ENCODE measurements at places on chromosomes 16 and 17.

DNA sequence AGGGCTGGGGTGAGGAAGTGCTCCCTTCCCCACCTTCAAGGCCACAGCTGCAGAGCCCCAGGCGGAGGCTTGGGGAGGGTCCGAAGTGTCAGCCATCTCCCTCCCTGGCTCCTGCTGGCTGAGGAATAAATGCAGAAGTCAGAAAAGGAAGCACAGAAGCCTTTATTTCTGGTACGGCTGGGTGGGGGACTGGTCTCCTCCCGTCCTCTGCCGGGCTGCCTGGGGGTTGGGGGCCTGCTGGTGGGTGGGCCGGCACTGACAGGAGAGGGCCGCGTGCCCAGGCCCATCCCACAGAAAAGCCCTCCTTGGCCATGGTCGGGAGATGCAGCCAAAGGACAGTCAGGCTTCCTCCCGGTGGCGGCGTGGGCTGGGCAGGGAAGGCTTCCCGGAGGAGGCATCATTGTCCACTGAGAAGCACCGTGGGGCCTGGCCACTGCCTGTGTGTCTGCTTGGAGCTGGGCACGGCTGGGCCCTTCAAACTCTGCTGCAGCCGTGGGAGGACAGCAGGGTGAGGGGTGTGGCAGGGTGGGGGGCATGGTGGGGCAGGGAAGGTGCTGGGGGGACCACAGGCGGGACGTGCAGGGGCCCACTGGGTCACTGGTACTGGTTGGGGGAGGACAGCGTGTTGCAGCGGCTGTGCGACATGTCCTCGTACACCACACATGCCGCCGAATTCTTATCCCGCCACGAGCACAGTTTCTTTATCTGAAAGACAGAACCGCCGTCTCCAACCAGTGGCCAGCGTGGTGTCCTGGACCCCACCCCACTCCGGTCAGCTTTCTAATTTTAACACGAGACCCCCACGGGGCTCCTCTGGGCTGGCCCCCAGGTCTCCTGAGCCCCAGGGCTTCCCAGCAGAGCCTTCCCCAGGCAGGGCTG, 2.4 kb downstream of the CD7 start:
- H3K36me3 ChIP-seq = no peaks in the 10 kb centered on the region
- DNase-seq = no peak
- peak overlapping the region; percentile 91 for H3K4me3 ChIP-seq
- H3K4me1 ChIP-seq = peaks cover 13% of the 10 kb centered on the region
- H3K27ac ChIP-seq = peak overlapping the region; percentile 91

DNA sequence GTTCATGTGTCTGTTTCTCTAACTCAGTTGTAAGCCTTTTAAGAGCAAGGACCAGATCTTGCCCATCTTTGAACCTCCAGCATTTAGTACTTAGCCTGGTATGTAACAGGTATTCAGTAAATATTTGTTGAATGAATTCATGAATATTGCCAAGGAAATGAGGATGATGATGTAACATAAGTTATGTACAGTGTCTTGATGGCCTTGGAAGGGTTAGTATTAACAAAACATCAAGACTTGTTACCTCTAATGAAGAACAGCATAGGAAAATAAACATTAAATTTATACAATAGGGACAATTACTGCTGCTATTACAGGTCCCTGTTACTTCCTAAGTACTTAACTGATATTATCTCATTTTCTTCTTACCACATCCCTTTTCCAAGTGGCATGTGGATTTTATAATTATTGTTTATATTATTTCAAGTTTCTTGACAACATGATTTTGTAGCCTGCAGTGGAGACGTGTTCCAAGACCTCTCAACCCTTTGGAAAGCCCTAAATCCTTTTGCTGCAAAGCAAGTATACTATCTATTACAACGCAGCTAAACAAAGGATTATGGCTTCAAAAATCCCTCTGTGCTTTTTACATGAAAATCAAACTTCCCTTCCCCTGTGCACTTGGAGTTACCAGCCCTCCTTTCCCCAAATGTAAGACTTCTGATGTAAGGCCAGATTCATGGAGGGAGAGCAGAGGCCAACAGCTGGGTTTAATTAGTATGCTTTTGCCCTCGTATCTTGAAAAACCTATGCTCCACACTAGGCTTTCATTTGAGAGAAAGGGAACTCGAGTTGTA, 77.4 kb upstream of the SMIM36 start:
- H3K4me1 ChIP-seq = no peaks in the 10 kb centered on the region
- no peak overlapping the region for H3K27ac ChIP-seq
- no peak for DNase-seq
- H3K36me3 ChIP-seq = no peaks in the 10 kb centered on the region
- no peaks in the 10 kb centered on the region for H3K27me3 ChIP-seq

DNA sequence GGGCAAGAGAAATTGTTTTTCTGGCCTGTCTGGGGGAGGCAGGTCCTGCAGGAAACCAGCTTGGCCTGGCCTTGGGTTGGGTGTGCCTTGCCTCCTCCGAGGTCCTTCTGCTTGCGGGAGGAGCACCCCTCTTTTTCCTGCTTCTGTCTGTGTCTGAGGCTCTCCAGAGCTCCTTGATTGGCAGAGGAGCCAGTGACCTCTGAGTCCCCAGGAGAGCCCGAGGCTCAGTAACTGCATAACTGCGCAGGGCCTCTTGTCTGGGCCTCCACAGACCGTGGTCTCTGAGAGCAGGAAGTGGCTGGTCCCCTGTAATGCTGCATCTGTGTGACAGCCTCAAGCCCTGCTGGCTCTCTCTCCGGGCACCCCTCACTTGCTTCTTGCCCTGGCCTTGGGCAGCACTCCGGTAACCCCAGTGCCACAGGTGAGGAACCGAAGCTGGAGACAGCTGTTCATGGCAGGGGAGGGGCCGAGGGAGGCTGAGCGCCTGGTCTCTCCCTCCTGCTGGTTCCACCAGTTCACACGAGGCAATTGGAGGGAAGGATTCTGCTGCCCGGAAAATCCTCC, 1.6 kb downstream of the CAPN15 start:
- H3K36me3 ChIP-seq = no peaks in the 10 kb centered on the region
- H3K27ac ChIP-seq = peak overlapping the region; percentile 79
- peak overlapping the region; percentile 69 for H3K4me3 ChIP-seq
- H3K4me1 ChIP-seq = peaks cover 26% of the 10 kb centered on the region

DNA sequence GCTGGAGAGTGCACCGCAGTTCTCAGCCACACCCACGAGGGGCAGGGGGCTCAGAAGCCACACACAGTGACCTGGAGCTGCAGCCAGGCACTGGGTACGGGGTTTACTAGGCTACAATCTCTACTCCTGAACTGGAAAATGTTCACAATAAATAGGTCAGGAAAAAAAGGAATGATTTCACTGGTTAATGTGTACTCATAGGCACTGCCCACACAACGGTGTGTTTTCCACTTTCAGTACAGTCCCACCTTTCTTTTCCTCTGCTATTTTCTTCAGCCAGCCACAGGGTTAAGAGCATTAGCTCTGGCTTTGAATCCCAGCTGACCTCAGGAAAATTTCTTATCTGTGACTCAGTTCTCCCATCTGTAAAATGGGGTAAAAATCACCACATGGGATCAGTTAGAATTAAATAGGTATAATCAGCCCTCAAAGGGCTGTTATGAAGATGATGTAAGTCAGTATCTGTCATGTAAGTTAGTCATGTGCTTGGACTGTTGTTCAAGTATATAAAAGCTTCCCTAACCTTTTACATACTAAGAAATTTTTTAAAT, 35.7 kb downstream of the ZCCHC14 start:
- H3K27ac ChIP-seq = no peak overlapping the region
- no peaks in the 10 kb centered on the region for H3K4me1 ChIP-seq
- H3K27me3 ChIP-seq = no peaks in the 10 kb centered on the region
- DNase-seq = no peak

GRCh38 chr17:16447676-16448075, 32.3 kb downstream of the TRPV2 start:
- no peaks in the 10 kb centered on the region for H3K27me3 ChIP-seq
- no peak for DNase-seq
- H3K36me3 ChIP-seq = no peaks in the 10 kb centered on the region
- H3K4me1 ChIP-seq = peaks cover 5% of the 10 kb centered on the region

- H3K36me3 ChIP-seq = peaks cover 33% of the 10 kb centered on the region
- no peaks in the 10 kb centered on the region for H3K27me3 ChIP-seq
- DNase-seq = peak; percentile 36
- peak within 1 kb of the TSS; percentile 94 for H3K27ac ChIP-seq
- peak within 1 kb of the TSS; percentile 93 for H3K4me3 ChIP-seq
Observed at GRCh38 chr17:16415031-16415924, at the start of gene TRPV2. TSS of gene TRPV2 (plus strand) at chr17:16415571. CDS start at chr17:16417669, 2,098 bp downstream.

DNA sequence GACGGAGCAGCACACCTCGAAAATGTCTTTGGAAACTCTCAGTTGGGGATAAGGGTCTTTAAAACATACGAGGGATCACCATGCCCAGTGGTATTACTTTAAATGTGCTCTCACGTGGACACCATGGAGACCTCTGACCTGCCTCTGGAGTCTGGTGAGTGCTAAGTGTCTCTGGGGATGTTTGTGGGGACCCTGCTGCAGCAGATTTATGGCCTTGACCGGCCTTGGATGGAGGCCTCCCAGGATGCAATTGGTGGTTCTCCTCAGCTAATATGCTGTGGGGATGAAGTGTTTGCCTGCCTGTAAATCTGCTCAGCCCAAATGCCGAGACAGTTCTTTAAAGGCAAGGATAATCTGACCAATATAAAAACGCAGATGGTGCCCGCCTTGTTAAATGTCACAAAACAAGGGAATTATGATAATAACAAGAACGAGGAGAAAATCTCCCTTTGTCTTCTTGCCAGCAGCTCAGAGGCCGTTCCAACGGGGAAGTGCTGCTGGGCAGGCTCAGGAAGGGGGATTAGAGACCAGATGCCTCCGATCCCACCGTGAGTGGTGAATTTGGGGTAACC, 154.4 kb downstream of the ABCC12 start:
- no peaks in the 10 kb centered on the region for H3K4me1 ChIP-seq
- H3K4me3 ChIP-seq = no peak overlapping the region
- no peak overlapping the region for H3K27ac ChIP-seq
- no peak for DNase-seq
- H3K27me3 ChIP-seq = no peaks in the 10 kb centered on the region

DNA sequence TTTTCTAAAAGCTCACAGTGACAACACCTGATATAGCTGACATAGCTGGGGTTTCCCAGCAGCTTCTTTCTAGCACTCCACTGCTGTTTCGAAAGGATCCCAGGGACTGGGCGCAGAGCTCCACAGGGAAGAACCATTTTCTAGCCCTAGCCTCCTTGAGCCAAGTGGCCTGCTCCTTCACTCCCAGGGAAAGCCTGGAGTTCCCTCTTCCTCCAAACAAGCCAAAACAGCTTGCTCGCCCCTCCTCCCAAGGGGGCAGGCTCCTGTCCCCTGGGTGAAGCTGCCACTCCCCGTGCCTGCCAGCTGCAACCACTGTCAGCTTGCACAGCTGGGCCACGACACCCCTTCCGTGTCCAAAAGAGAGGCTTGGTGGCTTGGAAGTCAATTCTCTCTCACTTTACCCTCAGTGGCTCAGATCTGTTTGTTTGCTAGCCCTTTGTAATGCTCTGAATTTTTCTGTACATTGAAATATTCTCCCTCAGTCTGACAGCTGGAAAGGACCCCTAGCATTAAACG, 59.8 kb downstream of the CYTH1 start:
- H3K4me1 ChIP-seq = peaks cover 95% of the 10 kb centered on the region
- peak overlapping the region; percentile 50 for H3K27ac ChIP-seq
- H3K4me3 ChIP-seq = no peak overlapping the region
- no peaks in the 10 kb centered on the region for H3K27me3 ChIP-seq

GRCh38 chr16:64162613-64163375, 959.1 kb downstream of the CDH11 start:
- H3K27ac ChIP-seq = no peak overlapping the region
- no peaks in the 10 kb centered on the region for H3K27me3 ChIP-seq
- no peaks in the 10 kb centered on the region for H3K4me1 ChIP-seq
- H3K36me3 ChIP-seq = no peaks in the 10 kb centered on the region
- no peak for DNase-seq
- H3K4me3 ChIP-seq = no peak overlapping the region

GRCh38 chr16:68244903-68245853, at the start of gene PLA2G15:
TSS of gene PLA2G15 (plus strand) at chr16:68245373. CDS start at chr16:68245427, 54 bp downstream.
- no peaks in the 10 kb centered on the region for H3K36me3 ChIP-seq
- H3K27me3 ChIP-seq = no peaks in the 10 kb centered on the region
- DNase-seq = peak; percentile 96
- H3K4me3 ChIP-seq = peak within 1 kb of the TSS; percentile 99
- H3K4me1 ChIP-seq = peaks cover 13% of the 10 kb centered on the region

- H3K4me1 ChIP-seq = no peaks in the 10 kb centered on the region
- no peak overlapping the region for H3K4me3 ChIP-seq
- no peaks in the 10 kb centered on the region for H3K27me3 ChIP-seq
- H3K27ac ChIP-seq = no peak overlapping the region
- no peak for DNase-seq
- H3K36me3 ChIP-seq = no peaks in the 10 kb centered on the region
Observed at GRCh38 chr16:26386096-26386495, 680.6 kb upstream of the C16orf82 start.

DNA sequence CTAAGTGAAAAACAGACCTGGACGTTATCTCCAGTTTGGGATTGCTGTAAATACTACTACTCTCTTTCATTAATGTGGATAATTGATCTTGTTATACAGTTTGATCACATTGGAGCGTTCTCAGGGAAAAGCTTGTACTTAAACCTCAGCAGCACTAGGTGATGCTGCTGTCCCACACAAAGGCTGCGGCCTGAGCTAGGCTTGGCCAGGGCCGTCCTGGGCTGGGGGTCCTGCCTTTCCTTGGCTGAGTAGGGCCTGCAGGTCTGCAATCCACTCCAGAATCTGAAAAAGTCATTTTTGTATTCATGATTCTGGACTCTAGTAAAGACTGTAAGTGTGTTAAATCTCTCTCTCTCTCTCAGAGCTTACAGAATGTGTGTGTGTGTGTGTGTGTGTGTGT, 23.7 kb upstream of the PMFBP1 start:
- no peak overlapping the region for H3K4me3 ChIP-seq
- H3K27me3 ChIP-seq = no peaks in the 10 kb centered on the region
- H3K36me3 ChIP-seq = no peaks in the 10 kb centered on the region
- no peaks in the 10 kb centered on the region for H3K4me1 ChIP-seq

- no peaks in the 10 kb centered on the region for H3K36me3 ChIP-seq
- H3K4me1 ChIP-seq = no peaks in the 10 kb centered on the region
- no peak overlapping the region for H3K4me3 ChIP-seq
- no peaks in the 10 kb centered on the region for H3K27me3 ChIP-seq
- H3K27ac ChIP-seq = no peak overlapping the region
- DNase-seq = no peak
Observed at GRCh38 chr16:86862595-86863280, 284.4 kb downstream of the FOXL1 start.

GRCh38 chr16:84531671-84532111, 27.2 kb upstream of the MEAK7 start:
- no peak overlapping the region for H3K4me3 ChIP-seq
- no peaks in the 10 kb centered on the region for H3K27me3 ChIP-seq
- H3K27ac ChIP-seq = no peak overlapping the region
- H3K4me1 ChIP-seq = no peaks in the 10 kb centered on the region
- no peaks in the 10 kb centered on the region for H3K36me3 ChIP-seq

DNA sequence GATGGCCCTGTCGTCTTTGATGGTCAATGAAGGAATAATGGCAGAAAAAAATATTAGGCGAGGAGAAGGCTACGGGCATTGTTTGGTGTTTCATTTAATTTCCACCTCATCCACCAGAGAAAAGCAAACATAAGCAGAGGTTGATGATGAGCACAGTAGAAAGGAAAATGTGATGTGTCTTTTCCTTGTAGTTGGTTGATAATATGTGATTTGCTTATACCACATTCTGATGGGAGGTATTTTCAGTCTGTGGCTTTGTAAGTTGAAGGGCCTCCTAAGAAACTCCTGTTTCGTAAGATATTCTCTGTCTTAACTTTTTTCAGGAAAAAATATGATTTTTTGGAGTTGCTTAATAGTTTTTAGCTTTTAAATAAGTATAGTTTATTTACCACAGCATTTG, 215.7 kb downstream of the PRKCA start:
- H3K27me3 ChIP-seq = no peaks in the 10 kb centered on the region
- H3K4me1 ChIP-seq = no peaks in the 10 kb centered on the region
- DNase-seq = no peak
- no peaks in the 10 kb centered on the region for H3K36me3 ChIP-seq

GRCh38 chr17:18247613-18248001, 10.9 kb downstream of the FLII start:
- H3K27ac ChIP-seq = no peak overlapping the region
- H3K4me3 ChIP-seq = no peak overlapping the region
- no peak for DNase-seq
- no peaks in the 10 kb centered on the region for H3K4me1 ChIP-seq
- H3K36me3 ChIP-seq = no peaks in the 10 kb centered on the region
